ENCODE measurements at places on chromosomes 6 and 20.

GRCh38 chr20:58636983-58637421 lies 14.1 kb upstream of the STX16 start:
- no peak for DNase-seq

GRCh38 chr20:12130781-12131180 lies 213.1 kb downstream of the BTBD3 start:
- DNase-seq: no peak

DNA sequence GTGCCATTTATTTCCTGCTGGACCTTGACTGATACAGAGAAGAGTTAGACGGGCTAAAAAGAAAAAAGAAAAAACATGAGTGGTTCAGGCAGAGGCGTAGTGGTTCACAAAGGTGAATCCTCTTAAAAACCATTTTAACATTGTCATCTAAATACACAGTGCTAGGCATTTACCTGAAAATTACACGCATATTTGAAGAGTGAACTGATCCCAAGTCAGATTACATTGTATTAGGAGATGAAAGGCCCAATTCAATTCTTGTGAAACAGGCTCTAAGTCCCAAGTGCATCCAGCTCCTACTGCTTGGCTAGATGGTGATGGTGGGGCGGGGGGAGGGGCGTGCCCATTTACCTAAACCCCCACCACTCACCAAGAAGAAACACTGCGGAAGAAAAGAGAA lies 46.7 kb upstream of the ATXN1 start:
- no peak for DNase-seq

- DNase-seq: no peak
These were observed 8.9 kb downstream of the SLC22A3 start for GRCh38 chr6:160357088-160357487.

- peak; percentile 94 for DNase-seq
These were observed 274.5 kb downstream of the ALDH8A1 start for GRCh38 chr6:134675110-134676054.

GRCh38 chr6:69801225-69801624 lies 4.4 kb upstream of the LMBRD1 start:
- DNase-seq: peak; percentile 14

DNA sequence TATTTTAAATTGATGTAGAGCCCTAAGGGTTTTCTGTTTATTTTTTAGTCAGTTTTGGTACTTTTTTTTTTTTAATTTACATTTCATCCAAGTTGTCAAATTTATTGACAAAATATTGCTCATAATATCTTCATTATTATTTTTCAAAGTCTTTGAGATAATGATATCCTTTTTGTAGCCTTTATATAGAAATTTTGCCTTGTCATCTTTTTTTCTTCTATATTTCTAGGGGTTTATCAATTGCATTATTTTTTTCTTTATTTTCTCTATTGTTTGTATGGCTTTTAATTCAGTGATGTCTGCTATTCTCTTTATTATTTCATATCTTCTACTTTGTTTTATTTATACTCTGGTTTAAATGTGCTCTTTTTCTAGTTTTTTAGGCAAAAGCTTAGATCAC lies 863.0 kb upstream of the GJE1 start:
- DNase-seq: no peak

- DNase-seq: no peak
These were observed 164.6 kb downstream of the MTFR2 start for GRCh38 chr6:136085370-136086115.

GRCh38 chr20:54084727-54085388 lies 14.5 kb upstream of the BCAS1 start:
- DNase-seq: no peak

DNA sequence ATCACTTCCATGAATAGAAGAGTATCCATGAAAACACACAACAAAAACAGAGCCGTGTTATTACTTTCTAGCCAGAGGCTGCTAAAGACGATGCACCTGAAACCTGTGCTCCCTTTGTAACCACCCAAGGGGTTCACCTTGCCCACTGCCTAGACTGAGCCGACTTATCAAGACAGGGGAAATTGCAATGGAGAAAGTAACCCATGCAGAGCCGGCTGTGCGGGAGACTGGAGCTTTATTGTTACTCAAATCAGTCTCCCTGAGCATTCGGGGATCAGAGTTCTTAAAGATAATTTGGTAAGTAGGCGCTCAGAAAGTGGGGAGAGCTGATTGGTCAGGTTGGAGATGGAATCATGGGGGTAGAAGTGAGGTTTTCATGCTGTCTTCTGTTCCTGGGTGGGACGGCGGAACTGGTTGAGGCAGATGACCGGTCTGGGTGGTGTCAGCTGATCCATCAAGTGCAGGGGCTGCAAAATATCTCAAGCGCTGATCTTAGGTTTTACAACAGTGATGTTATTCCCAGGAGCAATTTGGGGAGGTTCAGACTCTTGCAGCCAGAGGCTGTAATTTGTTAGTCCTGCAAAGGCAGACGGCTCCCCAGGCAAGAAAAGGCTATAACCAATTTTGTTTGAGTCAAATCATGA lies 366.6 kb downstream of the PREX1 start:
- DNase-seq: no peak

- no peak for DNase-seq
These were observed 308.6 kb upstream of the ZFP64 start for GRCh38 chr20:52500157-52500556.

GRCh38 chr20:20037960-20038359 lies 14.3 kb downstream of the CRNKL1 start:
- DNase-seq: no peak

- no peak for DNase-seq
These were observed 32.0 kb upstream of the AGPAT4 start for GRCh38 chr6:161305860-161306259.

- DNase-seq: no peak
These were observed 9.2 kb downstream of the RAET1G start for GRCh38 chr6:149913540-149914240.

DNA sequence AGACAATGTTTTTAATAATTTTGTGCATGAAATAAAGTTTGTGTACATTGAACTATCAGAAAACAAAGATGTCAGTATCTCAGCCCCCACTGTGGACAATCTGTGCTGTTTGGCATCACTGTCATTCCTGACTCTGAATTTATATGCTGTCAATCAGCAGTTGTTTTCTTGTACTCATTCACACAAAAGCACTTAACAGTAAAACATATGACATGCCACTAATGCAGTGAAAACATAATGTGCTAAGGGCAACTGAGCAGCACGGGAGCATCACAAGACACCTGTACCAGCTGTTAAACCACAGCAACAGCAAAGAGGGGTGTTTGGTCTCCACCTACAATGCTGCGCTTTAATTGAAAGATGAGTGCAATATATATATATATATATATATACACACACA lies 647.8 kb upstream of the SLC35B3 start:
- peak; percentile 40 for DNase-seq

DNA sequence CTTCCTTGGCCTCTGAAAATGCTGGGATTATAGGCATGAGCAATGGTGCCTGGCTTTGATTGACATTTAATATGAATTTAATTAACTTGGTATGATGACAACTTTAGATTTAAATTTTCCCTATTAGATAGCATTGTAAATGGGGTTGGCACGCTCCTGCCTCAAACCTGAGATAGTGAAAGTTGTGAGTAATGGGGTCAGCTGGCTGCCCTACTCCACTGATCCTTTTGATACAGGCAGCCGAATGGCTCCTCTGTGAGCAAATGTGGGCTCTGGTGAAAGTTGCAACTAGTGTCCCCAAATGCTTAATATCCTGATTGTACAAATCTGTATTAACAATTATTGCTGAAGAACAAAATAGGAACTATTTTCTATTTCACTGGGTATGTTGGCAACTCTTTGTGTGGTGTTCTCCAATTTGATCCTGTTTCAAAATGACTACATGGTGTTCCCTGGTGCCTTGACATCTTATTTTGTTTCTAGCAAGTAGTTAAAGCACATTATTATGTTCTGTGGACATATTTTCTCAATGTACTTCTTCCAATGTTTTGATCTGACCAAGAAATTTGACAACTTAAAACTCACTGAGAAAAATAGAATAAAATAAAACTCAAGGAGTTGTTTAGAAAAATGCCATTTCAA lies 97.4 kb downstream of the COL12A1 start:
- no peak for DNase-seq

DNA sequence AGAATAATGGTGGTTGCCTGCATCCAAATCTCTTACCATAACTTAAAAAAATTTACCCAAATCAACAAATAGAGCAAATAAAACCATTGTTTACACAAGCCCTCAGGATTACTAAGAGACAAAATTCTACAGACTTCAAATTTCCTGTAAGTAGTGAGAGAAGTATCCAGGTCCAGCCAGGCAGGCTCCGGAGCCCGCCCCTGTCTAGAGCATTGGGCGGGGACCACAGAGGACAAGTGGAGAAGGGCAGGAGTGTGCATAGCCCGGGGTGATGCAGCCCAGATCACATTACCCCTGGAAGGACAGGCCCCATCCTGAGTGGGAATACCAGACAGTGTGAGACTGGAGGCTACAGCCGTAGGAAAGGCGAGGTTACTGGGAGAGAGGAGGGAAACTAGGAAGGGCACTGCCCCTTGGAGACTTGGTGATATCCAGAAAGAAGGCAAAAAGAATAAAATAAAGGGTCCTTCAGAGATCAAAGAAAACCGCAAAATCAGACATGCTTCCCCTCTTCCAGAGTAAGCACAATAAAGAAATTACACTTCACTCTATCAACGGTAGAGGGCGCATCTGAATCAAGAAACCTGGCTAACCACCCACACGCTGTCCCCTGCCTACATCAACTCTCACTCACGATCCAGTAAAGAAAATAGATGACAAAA lies 26.6 kb downstream of the RIN2 start:
- DNase-seq: peak; percentile 88

DNA sequence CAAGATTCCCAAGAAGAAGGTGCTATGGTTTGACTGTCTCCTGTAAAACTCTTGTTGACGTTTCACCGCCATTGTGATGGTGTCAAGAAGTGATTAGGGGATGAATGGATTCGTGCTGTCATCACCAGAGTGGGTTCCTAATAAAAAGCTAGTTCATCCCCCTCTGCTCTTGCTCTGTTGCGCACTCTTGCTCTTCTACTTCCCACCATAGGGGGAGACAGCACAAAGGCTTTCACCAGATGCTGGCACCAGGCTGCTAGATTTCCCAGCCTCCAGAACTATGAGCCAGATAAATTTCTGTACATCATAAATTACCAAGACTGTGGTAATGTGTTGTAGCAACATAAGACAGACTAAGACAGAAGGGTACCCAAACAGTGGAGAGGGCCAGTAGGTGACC lies 21.6 kb upstream of the CCDC28A start:
- no peak for DNase-seq

GRCh38 chr20:63656451-63656850 lies 1.7 kb upstream of the RTEL1 start:
- no peak for DNase-seq

GRCh38 chr20:50359607-50360217 lies 150.5 kb upstream of the PTPN1 start:
- no peak for DNase-seq

GRCh38 chr6:122020588-122021264 lies 378.7 kb upstream of the HSF2 start:
- DNase-seq: peak; percentile 25

- DNase-seq: no peak
These were observed 55.0 kb upstream of the VSX1 start for GRCh38 chr20:25136643-25137559.
